ENCODE measurements at places on chromosomes 12 and 14.

DNA sequence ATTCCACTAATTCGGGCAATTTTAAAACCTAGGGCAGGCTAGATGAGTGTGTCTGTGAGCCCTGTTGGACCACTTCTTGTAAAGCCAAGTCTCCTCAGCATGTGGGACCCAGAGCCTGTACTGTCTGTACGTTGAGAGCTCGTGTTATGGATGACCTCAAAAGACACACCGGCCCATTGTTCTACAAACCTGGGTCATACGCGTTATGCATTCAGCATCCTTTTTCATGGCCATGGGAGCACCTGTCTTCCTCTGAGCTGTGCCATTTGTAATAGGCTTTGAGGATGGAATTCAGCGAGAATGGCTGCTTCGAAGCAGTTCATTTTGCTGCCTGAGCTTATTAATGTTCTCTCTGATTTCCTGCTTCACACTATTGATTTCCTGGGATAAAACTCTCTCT lies 15.0 kb downstream of the WSCD2 start:
- DNase-seq: no peak

DNA sequence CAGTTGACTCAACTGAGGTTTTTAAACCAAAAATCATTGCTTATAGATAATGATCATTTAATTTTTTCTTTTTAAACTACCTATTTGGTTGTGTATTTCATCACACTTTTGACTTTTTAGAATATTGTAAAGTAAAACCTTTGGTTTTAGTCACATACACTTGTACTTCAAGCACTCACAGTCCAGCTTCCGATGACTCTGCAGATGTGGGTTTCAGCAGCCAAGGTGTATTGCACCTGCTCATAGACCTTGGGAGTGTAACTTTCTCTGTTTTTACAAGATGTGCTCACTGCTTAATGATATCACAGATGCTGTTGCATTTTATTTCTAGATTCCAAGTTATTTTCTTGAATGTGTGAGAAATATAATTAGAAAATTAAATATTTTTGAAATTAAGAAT lies 188.3 kb upstream of the SLC38A2 start:
- DNase-seq: no peak

DNA sequence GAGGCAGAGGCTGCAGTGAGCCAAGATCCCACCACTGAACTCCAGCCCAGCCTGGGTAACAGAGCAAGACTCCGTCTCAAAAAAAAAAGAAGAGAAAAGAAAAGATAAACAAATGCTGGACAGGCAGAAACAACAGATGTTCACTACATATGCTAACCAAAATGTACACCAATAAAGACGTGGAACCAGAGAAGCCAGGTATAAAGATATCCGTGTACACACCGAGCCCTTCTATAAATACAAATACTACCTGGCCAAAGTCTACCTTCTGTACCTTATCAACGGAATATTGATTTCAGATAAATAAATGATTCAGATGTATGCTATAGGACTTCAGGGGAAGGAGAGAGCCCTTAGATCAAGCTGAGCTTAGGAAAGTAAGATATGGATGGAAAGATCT lies 10.8 kb upstream of the KRT8 start:
- DNase-seq: no peak

GRCh38 chr14:70595443-70596185 lies 4.8 kb downstream of the MED6 start:
- no peak for DNase-seq

GRCh38 chr12:116919247-116919661 lies 8.5 kb downstream of the FBXW8 start:
- DNase-seq: no peak

DNA sequence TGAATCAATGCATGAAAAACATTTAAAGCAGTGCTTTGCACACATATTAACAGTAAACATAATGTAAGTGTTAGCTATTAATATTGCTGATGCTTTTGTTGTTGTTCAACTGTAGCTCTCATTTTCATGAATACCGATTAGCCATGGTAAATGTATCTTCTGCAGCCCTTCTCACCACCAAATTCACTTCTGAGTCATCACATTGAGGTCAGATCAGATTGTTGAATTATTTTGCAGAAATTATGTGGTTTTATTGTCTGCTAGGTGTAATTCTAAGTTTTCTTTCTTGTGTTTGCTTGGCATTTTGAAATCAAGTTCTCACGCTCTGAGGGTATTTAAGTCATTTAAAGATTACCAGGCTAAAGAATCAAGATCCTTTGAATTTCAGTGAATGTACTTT lies 74.6 kb downstream of the AKAP6 start:
- DNase-seq: no peak

- DNase-seq: no peak
Measured at GRCh38 chr12:64729909-64730587, 29.2 kb downstream of the GNS start.

DNA sequence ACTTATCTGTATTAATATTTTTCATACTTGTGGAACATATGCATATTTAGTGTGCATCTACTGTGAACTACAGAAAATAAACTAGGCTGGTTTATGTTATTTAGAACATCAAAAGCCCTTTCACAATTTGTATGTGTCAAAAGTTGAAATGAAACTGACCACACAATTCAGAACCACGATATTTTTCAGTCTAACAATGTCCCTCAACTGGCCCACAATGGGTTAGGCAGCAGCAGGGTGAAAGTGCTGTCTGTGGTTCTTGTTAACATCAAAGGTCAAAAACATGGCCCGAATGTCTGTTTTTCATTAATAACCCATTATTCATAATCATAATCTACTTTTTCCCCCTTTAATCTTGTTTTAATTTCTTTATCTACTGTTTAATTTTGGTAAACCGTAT lies 559.9 kb upstream of the ATP2B1 start:
- no peak for DNase-seq

DNA sequence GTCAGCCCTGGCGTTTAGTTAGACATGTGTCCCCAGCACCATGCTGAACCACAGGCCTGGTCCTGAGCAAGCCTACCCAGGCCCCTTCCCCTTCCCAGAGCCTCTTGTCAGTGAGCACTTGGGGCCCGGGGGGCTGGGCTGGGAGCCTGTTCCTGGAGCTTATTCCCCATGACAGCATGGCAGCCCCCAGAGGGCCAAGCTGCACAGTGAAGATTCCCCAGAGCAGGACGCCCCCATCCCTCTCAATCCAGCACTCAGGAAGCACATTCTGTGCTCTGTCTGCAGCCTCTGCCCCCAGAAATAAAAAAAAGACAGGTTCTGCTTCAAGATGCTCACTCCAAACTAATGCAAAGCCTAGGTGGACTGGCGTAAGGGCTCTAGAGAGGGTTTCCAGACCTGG lies 117.3 kb downstream of the LGMN start:
- no peak for DNase-seq

DNA sequence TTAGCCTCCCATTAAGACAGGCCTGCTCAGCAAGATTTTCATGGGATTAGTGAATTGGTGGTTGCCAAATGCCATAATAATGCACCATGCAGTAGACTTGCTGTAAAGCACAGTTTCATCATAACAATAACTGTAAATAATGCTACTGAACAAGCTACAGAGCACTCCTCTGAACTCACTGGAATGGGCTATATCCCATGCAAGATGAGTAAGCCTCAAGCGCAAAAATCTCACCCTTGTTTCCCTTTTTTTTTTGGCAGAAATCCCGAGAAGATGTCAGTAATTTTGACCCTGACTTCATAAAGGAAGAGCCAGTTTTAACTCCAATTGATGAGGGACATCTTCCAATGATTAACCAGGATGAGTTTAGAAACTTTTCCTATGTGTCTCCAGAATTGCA lies 145.9 kb upstream of the HIF1A start:
- no peak for DNase-seq

DNA sequence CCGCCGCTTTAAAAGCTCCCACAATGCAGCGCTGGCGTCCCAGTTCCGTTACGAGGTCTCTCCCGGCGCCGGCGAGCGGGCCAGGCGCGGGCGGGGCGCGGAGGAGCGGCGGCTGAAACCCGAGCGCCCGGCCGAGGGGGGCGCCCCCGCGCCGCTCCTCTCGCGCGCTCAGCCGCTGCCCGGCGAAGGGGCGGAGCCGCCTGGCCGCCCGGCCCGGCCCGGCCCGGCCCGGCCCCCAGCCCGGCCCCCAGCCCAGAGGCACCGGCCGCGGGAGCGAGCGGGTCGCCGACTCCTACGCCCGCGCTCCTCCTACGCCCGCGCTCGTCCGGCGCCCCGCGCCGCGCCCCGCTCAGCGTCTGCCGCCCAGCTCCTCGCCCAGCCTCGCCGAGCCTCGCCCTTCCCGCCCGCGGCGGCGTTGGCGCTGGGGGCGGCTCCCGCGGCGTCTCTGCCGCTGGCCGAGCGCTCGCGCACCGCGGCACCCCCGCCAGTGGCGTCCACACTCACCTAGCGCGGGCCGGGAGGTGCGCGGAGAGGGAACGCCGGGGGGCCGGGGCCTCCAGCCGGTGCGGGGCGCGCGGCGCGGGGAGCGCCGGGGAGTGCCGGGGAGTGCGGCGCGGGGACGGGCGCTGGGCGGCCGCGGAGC lies at the start of gene RASSF8:
TSS of gene RASSF8 (plus strand) at position 255 of the 643 bp plus-strand sequence. CDS start 96,662 bp downstream, outside the sequence.
- DNase-seq: peak; percentile 75

- DNase-seq: no peak
Measured at GRCh38 chr12:27194644-27195043, 49.4 kb upstream of the STK38L start.

- DNase-seq: no peak
Measured at GRCh38 chr14:73763396-73763795, 49.2 kb upstream of the PNMA1 start.

GRCh38 chr12:62893276-62893675 lies 41.7 kb downstream of the PPM1H start:
- DNase-seq: no peak

DNA sequence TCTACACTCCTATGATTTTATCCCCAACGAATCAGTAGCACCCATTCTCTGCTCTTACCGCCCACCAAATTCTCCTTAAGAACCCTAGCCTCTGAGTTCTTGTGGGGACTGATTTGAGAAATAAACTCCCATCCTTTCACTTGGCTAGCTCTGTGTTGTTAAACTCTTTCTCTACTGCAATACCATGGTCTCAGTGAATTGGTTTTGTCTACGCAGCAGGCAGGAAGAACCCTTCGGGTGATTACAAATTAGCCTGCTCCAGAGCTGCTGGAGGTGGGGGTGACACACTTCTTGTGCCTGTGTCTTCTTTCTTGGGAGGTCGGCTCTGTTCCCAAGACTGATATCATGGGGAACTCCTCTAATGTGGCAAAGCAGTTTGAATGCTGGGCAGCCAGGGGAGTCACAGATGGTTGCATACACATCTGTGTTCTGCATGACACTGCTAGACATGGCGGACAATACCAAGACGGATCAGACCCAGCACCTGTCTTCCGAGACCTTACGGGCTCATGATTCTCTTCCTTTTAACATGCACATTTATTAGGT lies 1.6 kb upstream of the C1S start:
- DNase-seq: no peak

DNA sequence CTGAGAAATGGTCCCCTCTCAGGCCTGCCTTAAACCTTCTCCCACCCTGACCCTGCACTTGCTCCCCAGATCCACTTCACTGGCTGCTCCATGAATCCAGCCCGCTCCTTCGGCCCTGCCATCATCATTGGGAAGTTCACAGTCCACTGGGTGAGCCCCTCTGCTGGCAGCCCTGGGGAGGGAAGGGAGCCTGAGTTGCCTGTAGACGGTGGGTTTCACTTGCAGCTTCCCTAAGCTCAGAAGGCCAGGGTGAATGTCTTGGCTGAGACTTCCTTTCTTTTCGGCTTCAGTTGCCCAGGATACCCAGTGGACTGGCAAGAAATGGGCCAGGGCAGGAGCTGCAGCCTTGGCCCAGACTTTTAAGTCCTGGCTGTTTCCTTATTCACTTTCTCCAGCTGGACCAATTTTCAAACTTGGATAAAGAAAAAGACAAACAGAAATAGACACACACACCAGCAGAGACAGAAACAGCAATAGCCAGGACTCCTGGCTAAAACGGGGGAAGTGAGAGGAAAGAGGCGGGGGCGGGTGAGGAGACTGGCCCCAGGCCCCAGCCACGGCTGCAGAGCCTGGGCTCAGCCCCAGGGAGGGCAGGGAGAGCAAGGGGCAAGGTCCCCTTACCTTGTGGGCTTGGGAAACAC lies 2.0 kb downstream of the AQP6 start:
- no peak for DNase-seq

GRCh38 chr12:51217133-51217967 lies 512 bp downstream of the POU6F1 start:
- no peak for DNase-seq

DNA sequence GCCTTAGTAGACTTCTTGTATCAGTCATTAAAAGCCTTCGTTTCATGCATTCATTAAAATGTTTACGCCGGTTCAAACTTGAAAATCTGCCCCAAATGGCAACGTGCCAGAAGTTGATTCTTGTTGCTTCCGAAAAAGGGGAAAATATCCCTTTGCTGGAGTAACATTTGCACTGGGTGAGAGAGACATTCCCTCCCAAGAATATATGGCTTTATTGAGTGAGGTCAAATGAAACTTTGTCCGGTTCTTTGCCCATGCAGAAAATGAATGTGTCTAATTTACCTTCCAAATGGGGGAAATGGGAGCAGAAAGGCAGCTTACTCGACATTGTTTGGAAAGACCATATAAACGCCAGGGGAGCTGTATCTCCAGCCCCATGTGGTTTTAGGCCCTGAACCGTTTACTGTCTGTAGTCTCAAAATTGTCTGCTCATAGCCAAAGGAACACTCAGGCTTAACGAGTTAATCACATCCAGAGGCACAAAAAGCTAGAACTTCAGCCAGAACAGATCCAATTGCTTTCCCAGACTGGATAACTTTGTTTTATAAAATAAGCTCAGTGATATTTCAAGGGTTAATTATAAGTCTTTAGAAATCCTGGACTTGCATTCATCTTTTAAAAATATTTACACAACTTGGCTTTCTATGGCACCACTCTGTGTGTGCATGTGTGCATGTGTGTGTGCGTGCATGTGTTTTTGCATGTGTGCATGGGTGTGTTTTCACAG lies 2.9 kb upstream of the EMP1 start:
- DNase-seq: no peak

DNA sequence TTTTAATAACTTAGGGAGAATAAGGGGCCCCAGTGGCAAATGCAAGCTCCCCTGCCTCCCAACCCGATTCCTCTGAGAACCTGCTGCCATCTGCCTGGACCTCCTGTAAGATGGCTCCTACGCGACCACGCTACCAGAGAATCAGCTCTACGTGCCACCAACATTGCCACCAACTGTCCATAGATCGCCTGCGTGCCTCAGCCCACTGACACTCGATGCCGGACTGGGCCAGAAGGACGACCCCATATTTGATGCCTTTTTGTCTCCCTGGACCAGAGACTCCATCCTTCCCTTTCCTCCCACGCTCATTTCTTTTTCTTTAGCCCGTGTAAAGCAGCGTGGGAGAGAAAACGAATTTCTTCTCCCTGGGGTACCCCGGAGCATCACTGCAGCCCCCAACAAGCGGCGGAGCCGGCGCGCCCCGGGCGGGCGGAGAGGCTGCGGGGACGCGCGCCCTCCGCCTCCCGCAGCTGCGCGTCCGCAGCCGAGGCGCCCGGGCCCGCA lies 565 bp upstream of the KLHL42 start:
- DNase-seq: peak; percentile 57

GRCh38 chr14:94532447-94532846 lies 23.2 kb upstream of the SERPINA12 start:
- DNase-seq: no peak

GRCh38 chr12:72676556-72676955 lies 404.4 kb downstream of the TRHDE start:
- DNase-seq: no peak
